ENCODE measurements at places on chromosomes 4 and X.

GRCh38 chr4:110107866-110108265 lies 90.5 kb downstream of the ELOVL6 start:
- DNase-seq = peak; percentile 36

- peak; percentile 93 for DNase-seq
Measured at GRCh38 chr4:53490965-53491622, 100.2 kb downstream of the LNX1 start.

- DNase-seq = no peak
Measured at GRCh38 chr4:15914736-15915135, 23.8 kb downstream of the FGFBP1 start.

- DNase-seq = no peak
Measured at GRCh38 chr4:23779839-23780238, 110.0 kb downstream of the PPARGC1A start.

DNA sequence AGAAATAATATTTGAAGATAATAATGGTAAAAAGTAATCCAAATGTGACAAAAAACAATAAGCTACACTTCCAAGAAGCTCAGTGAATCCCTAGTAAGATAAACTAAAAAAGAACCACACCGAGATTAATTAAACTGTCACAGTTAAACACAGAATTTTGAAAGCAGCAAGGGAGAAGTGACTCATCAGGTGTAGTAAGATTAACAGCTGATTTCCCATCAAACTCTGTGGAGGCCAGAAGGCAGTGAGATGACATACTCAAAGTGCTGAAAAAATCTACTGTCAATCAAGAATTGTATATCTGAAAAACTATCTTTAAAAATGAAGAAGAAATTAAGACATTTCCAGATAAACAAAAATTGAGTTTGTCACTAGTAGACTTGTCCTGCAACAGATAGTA lies 35.3 kb downstream of the STK32B start:
- no peak for DNase-seq

DNA sequence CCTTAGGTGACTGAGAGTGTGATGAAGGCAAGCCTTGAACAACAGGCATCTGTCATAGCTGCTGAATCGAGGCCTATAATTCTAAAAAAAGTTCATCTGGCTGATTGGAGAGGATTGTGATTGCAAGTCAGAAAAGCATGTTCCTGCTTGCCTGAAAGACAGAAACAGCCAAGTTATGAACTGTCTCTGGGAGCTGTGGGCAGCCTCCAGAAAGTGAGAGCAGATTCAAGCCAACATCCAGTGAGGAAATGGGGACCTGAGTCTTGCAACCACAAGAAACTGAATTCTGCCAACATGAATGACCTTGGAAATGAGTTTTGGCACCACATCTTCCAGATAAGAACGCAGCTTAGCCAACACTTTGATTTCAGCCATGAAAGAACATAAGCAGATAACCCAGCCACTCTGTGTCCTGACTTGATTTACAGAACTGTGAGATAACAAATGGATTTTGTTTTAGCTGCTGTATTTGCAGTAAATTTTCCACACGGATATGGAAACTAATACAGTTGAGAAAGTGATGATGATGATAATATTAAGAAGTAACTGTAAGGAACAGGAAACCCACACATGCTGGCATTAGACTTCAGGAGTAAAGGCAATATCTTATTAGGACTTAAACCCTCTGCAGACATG lies 240.3 kb upstream of the NDST3 start:
- DNase-seq = no peak

DNA sequence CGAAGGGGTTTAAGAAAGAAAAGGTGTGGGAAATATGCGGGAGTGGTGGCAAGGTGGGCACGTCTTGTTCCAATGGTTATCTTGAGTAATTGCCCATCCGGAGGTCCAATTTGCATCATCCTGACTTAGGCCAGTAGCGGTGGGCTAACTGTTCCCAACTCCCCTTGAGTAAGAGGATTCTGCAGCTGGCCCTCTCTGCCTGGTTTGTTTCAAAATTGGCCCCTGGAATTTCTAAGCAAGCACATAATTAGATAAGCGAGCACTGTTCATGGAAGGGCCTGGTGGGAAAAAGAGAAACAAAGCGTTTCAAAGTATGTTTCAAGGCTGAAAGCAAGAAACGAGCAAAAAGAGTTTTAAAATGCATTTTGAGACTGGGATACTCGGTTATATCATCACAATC lies 198.2 kb downstream of the CEP135 start:
- no peak for DNase-seq

- no peak for DNase-seq
Measured at GRCh38 chr4:140100771-140101170, 53.2 kb downstream of the MAML3 start.

DNA sequence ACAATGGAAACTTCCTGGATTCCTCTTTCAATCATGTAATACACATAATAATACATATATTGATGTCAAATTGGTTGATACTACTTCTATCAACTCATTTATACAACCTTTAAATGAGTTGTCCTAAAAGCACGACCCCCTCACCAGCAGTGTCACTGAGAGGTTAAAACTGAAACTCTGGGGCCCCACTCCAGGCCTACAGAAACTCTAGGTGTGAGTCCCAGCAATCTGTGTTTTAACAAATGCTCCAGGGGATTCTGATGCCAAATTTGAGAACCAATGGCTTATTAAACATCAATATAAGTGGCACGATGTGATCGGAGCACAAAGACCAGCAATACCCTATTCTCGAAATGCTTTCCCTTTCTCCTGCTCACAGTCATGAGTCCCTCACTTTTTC lies 47.9 kb downstream of the ATP8A1 start:
- no peak for DNase-seq

DNA sequence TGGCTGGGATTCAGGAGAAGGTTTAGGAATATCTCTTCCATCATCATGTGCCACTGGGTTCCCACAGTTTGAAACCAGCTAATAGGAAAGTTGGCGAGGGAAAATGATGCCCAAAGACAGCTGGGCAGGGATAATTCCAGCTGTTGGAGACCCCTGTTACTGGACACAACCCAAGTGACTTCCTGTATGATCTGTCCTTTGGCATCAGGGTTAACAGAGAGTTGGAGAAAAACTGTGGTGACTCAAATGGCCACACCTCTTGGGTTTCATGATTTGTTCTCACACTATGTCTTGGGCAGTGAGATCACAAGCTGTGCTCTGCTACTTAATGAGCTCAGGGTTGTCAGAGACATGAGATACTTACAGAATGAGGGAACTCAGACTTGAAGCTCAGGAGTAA lies 3.8 kb downstream of the FGF16 start:
- no peak for DNase-seq

DNA sequence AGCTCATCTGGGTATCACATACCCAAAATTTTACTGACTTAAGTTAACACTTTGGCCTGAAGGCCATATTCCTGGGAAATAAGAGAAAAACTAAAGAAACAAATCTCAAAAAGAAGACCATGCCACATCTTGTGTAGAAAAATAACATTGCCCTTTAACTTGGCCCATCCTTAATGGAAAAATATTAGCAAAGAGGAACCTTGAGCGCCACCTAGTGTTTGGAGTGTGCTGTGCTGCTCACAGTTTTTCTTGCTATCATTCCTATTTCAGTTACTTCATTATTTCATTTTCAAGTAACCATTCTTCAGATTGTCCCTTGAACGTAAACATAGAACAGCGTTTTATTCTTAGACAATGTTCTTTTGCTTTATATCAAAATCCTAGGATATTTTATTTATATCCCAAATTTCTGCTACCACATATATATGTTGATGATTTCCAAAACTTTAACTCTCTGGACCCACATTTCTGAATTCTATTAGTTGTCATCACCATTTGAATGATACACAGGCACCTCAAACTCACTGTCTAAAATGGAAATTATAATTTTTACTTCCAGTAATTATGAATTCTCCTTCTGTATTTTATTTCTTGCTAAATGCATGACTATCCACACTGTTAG lies 999.0 kb upstream of the ADGRL3 start:
- DNase-seq = peak; percentile 13

DNA sequence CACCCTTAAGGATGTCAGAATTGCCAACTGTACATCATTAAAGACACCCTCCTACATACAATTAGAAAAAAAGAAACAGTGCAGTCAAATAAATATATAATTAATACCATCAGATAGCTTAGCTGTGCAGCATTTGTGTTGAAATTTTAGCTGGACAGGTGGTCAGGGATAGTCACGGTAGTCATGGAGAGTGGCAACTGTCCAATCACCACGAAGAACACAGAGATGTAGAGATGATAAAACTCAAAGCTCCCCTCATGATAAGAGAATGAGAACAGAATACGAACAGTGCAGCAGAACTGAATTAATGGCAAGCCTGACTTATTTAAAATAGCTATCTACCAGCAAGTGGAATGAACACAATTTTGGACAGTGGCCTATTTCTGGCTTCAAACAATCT lies 27.2 kb downstream of the SLC39A8 start:
- no peak for DNase-seq

DNA sequence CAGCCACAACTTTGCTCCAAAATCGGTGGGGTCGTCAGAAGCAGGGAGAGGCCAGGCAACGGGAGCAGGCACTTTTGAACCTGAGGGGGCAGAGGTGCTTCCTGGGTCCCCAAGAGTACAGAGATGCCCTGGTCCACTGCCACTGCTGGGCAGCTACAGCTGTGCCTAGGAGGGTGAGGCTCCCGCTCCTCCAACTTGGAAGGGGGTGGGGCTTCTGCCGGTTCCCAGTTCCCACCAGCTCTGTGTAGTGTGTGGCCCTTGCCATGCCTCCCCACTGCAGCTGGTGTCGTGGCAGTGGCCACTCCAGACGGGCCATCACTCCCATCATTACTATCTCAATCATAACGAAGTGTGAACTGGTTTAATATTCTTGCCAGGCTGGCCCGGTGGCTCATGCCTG lies 1496.3 kb downstream of the PCDH7 start:
- DNase-seq = no peak

DNA sequence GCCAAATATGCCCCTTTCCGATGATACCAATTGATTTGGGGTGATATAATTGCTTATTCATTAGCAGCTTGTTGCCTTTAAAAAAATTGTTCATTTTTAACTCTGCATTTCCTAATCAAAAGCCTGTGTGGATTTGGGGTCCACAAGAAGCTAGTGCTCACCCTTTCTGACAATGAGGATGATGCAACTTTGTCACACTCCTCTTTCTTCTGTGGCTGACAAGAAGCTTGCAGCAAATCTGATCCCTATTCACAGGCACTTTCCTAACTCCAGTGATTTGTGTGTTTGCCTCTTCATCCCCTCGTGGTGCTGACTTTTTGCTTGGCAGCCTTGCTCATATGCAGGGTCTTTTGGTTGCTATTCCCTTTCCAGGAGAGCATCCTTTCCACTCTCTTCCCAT lies 182.7 kb upstream of the LDB2 start:
- DNase-seq = no peak

DNA sequence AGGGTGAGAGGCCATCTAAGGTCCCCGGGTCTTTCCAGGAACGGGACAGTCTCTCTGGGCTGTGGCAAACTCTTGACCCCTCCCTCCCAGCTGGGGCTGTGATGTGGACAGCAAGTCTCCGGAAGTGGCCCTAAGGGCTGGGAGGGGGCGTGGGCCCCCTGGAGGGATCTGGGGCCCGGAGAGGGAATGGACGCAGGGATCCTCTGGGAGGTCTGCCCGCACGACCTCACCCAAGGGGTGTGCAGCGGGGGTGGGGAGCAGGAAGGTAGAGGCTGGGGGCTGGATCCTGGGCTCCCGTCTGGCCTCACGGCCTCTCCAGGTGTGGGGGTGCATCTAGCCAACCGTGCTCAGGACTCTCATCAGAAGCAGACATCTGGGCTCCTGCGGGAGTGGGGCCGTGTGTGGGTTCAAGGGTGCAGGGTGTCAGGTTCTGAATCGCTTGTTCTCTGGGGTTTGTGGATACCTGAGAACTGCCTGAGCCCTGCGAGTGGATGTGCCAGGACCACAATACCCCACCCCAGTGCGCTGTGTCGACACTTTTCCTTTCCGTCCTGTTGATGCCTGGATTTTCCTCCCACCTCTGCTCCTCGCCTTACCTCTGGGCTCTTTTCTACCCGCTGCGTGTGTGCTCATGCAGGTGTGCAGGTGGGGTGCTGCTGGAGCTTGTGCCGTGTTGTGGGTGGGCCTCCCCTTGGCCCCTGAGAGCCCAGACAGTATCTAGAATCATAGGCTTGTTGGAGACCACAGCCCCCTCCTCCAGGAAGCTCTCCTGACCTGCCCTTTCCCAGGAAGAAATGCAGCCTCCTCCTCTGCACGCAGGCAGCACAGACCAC lies 915 bp downstream of the CPZ start:
- DNase-seq = no peak

GRCh38 chr4:86938771-86939520 lies 4.1 kb downstream of the AFF1 start:
- no peak for DNase-seq

DNA sequence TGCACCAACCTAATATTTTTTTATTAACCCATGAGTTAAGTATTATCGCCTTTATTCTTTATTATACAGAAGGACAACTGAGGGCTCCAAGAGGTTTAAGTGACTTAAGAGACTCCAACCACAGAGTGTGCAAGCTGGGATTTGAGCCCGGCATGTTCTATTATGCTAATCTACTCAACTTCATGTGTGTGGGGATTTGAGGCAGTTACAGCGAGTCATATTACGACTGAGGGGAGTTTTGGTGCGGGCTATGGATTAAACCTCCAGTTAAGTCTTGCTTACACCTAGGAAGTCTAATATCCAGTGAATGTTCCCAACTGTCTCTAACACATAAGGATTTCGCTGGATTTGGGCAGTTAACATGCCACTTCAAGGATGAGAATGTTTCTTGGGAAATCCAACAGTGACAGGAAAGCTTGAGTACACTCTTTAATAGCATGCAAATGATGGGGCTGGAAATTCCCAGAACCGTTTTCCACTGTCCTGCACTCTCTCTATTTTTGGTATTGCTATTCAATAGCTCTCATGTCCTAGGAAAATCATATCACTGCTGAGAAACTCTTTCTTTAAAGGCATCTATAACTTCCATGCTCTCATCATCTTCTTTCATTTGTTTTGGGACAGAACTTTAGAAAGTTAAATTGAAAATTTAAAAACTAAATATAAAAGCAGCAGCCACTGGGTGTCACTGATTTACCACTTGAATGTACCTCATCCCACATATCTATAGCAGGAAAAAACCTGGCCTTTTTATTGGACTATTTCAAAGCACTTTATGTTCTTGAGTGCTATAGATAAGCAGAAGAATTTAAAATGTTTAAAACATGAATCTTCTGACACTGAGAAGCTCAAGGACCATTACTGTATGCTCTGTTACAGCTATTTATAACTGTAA lies 165.1 kb upstream of the TTC29 start:
- DNase-seq = no peak

Data from fibroblast of skin of left quadriceps (primary cell).